ENCODE measurements at places on chromosomes 2 and 18.

GRCh38 chr2:152402780-152403759 is 68.1 kb downstream of the FMNL2 start:
- no peak for DNase-seq

GRCh38 chr2:95343429-95344214 is 46.5 kb downstream of the KCNIP3 start:
- DNase-seq = no peak

- DNase-seq = no peak
These were observed 163.4 kb upstream of the BCL2L11 start for GRCh38 chr2:110957293-110957692.

- DNase-seq = no peak
These were observed 71.0 kb downstream of the CWC22 start for GRCh38 chr2:179936141-179936540.

GRCh38 chr2:8624855-8625398 is 56.9 kb upstream of the ID2 start:
- no peak for DNase-seq

- peak; percentile 47 for DNase-seq
These were observed 441 bp upstream of the PEX13 start for GRCh38 chr2:61017003-61017555.

- no peak for DNase-seq
These were observed 21.3 kb upstream of the PIK3C3 start for GRCh38 chr18:41933778-41934177.

DNA sequence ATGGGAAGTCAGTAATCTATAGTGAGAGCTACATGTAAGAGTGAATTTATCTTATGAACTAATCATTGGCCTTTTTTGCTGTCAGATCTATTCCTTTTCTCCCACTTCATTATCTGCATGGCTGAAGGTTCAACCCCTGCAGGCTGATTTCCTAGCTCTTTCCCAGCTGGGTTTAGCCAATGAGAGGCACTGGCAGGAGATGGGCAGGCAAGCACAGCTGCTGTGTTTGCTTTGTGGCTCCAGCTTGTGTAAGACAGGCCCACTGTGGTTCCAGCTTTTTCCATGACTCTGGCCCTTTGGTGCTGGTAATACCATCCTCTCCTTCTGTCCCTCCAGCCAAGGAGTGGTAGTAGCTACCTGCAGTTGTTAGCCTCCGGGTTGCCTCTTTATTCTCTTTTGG is 248.8 kb downstream of the PLCL1 start:
- DNase-seq = no peak

- no peak for DNase-seq
These were observed 11.7 kb downstream of the SFT2D3 start for GRCh38 chr2:127712999-127713398.

DNA sequence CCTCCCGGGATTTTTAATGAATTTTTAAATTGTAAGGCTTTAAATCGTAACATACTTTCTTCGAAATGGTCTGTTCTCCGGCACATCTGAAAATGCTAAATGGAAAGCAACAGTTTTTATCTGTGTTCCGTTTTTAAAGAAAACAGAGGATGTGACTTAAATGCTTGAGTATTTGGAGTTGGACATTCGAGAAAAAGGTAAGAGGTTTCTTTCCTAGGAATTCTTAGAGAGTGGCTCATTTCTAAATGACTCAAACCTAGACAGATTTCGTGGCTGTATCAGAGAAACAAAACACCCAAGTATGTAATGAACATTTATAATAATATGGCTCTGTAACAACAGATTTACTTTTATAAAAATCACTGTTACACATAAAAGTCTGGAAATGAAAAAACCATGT is 177.6 kb upstream of the CCDC68 start:
- no peak for DNase-seq

DNA sequence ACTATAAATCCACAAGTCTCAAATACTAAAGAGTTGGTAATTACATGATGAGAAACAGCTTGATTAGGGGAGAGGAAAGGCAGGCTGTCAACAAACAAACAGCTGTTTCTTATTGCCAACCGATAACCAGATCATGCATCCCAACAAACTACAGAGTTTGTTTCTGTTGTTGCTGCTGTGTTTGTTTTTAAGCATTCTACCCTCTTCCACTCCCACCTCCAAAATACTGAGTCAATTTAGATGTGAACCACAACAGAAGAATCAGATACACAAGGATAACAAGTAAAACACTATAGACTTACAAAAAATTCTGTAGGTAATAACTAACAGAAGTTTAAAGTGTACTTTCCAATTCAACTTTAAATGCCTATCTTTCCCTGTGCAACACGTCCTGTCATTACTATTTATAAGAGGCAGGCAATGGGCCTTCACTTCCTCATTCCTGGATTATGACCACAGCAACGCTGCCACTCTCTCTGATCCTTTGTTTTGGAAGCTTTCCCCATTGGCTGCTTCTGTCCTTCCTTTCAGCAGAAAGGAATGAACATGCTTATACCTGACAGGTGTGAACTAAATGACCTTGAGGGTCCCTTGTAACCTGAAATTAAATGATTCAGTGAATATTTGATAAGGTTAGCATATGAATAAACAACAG is 152.0 kb downstream of the SRBD1 start:
- DNase-seq = no peak

GRCh38 chr2:236271851-236272250 is 7.6 kb upstream of the ASB18 start:
- no peak for DNase-seq

DNA sequence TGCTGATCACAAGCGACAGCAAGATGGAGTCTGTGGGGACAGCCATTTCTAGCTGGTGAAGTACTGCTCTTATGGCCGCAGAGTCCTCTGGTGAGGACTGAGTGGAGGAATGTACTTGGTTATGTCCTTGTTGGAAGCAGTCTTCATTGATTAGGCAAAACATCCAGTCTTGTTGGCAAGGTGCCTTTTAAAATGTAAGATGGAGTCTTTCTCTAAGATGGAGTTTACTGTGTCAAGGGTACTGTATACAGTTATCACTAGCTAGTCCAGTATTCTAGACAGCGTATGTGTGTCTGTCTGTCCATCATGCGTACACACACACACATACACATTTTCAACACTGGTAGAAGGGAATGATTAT is 74.8 kb downstream of the NPAS2 start:
- no peak for DNase-seq

- DNase-seq = no peak
These were observed 21.2 kb upstream of the PMAIP1 start for GRCh38 chr18:59878644-59879043.

GRCh38 chr2:118569876-118570535 is 277.4 kb downstream of the EN1 start:
- DNase-seq = no peak

DNA sequence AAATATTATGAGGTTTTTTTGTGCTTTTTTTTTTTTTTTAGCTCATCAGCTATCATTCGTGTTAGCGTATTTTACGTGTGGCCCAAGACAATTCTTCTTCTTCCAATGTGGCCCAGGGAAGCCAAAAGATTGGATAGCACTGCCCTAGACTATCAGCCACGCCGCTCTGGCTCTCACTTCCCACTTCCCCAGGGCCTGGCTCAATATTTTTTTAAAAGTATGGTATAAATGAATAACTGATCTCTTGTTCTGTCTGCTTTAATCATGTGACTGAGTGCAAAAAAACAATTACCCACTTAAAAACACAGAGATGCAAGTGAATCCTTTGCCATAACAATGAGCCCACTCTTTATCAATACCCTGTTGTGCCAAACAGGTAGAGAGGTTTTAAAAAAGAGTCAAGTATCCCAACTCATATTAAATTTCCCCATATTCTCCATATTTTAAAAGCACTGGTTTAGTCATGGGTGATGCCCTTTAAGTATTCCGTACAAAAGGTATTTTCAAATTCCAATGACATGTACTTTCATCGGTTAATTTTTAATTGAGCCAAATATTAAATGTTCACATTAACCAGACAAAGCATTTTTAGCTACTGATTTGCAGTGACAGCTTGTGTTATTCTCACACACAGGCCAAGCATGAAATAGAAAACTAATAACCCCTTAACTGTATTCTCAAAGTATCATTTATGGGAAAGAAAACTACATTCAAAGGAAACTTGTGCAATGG is 12.6 kb downstream of the BCL2 start:
- DNase-seq = no peak

DNA sequence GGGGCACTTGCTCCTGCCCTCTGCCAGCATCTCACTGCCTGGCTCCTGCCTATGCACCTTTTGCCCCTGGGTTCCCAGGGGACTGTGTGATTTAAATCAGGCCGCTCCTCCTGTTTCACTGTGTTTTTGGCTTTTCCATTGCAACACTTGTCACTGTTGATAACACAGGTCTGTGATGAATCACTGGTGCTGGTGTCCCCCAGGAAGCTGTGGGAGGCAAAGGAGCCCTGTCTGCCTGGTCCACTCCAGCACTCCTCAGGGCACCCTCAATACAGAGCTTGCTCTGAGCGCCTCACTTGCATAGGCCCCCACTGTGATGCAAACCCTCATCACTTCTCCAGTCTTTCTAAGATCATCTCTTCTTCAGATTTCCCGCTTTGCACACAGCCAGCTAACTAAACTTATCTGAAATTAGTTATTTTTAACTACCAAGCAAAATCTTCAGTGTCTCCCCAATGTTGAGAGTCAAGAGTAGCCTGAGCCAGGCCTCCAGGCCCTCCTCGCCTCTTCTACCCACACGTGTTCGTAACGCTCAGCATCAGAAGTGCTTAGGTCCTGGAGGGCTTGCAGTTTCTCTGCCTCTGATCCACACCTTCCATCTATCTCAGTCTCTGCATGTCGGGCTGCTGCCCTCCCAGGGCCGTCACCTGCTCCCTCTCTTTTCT is 2.8 kb downstream of the TMEM18 start:
- DNase-seq = no peak

GRCh38 chr2:84879584-84880394 is 1.1 kb downstream of the TRABD2A start:
- no peak for DNase-seq

GRCh38 chr2:39715095-39715494 is 49.4 kb downstream of the TMEM178A start:
- no peak for DNase-seq

DNA sequence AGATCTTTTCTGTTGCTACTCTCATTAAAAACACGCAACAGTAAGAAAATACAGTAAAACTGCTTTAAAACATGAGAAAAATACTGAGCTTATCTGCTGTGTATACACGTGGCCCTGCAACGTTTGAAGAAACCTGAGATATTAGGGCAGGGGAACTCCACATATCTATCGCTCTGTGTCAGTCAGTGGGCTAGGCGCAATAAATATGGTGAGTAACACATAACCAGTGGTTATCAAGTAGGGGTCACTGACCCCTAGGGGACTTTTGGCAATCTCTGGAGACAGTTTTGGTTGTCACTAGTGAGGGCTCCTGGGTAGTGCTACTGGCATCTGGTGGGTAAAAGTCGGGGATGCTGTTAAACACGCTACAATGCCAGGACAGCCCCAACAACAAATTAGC is 14.9 kb downstream of the STAT1 start:
- DNase-seq = no peak

All from stimulated activated CD4-positive, alpha-beta T cell treated with anti-CD3 and anti-CD28 coated beads, Interleukin-1b, Interleukin-23, amount 100 ng/mL, for 4 hours (primary cell).